Astrocyte (in vitro differentiated cells and primary cell): ENCODE measurements at places on chromosomes 5 and 9. TPM values are rescaled to one million over a fixed set of nuclear protein-coding genes. Genes with fewer than 3 reads are reported as not detected.

EEIG1 gene
- 26.0 and 26.4 TPM in 2 replicates for total RNA-seq

WDR55 gene
- 28.8 and 31.2 TPM in 2 replicates for total RNA-seq

- no peaks in the 10 kb centered on the region for H3K27me3 ChIP-seq
- H3K36me3 ChIP-seq = no peaks in the 10 kb centered on the region
- H3K4me1 ChIP-seq = peaks cover 2% of the 10 kb centered on the region
- H3K4me3 ChIP-seq = no peak overlapping the region
- no peak overlapping the region for H3K27ac ChIP-seq
Observed at GRCh38 chr5:126846344-126846743, 69.4 kb downstream of the LMNB1 start.

GRCh38 chr5:164360589-164360988 is 855.2 kb downstream of the MAT2B start:
- H3K27ac ChIP-seq = no peak overlapping the region
- no peaks in the 10 kb centered on the region for H3K36me3 ChIP-seq
- peak; percentile 78 for DNase-seq

CDX1 gene
- 0.50 TPM in 1 of 2 replicates, not detected in the other for total RNA-seq
